ENCODE measurements at places on chromosomes 2 and 18. TPM values are rescaled to one million over a fixed set of nuclear protein-coding genes. Genes with fewer than 3 reads are reported as not detected.

ACOXL gene
- 0.43 TPM for polyA plus RNA-seq

KLHL29 gene
- 15.0 TPM for polyA plus RNA-seq

ACTG2 gene
- polyA plus RNA-seq: 0.40 TPM

SMYD5 gene
- 34.1 TPM for polyA plus RNA-seq

CLEC4F gene
- 0.06 TPM for polyA plus RNA-seq

LBX2 gene
- polyA plus RNA-seq: 3.1 TPM

DNA sequence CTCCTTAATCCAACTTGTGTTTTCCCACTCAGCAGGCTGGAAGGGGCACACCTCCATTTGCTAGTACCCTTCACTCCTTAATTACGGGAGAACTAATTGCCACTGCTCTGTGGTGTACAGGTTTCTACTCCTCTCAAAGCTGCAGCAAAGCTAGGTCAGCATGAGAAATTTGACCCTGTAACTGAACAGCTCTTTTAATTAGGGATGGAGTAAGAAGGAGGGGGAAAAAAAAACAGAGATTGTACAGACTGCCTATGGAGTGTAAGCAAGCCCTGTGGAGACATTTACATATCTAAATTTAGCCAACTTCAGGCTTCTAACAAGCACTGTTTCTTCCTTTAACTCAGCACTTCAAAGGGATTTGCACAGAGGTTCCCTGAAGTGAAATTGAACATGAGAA, 629.7 kb upstream of the SETBP1 start:
- peak; percentile 8 for DNase-seq

DNA sequence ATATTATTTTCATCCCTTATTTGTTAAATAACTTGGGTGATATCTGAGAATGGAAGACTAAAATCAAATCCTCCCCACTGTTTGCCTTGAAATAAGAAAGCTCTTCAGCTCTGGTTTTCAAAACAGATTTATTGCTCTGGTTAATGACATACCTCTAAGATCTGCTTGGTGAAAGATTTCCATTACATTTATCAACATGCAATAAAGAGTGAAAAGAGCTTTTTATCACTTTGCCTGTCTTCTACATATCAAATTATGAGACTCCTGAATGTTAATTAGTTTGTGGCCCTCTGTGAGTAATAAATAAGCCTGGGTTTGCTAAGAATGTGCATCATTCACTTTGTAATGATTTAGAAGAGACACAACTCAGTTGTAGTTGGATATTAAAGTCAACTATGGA, 115.7 kb downstream of the PRKRA start:
- DNase-seq: no peak

- no peak for DNase-seq
Measured at GRCh38 chr2:21466341-21466927, 342.7 kb downstream of the TDRD15 start.

DNA sequence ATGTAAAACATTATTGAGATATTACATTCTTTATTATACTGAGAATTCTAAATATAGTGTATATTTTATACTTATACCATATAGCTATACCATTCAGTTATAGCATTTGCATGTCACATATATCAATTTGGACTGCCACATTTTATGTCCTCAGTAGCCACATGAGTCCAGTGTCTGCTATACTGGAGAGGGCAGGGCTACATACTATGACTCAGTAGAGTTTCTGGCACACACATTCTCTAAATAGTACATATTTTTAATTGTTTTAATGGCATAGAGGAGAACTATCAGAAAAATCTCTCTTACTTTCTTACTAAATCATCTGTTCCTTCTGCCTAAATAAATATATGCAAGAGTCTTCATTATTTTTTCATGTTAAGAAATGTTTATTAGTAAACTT, 55.4 kb upstream of the COL5A2 start:
- no peak for DNase-seq

DNA sequence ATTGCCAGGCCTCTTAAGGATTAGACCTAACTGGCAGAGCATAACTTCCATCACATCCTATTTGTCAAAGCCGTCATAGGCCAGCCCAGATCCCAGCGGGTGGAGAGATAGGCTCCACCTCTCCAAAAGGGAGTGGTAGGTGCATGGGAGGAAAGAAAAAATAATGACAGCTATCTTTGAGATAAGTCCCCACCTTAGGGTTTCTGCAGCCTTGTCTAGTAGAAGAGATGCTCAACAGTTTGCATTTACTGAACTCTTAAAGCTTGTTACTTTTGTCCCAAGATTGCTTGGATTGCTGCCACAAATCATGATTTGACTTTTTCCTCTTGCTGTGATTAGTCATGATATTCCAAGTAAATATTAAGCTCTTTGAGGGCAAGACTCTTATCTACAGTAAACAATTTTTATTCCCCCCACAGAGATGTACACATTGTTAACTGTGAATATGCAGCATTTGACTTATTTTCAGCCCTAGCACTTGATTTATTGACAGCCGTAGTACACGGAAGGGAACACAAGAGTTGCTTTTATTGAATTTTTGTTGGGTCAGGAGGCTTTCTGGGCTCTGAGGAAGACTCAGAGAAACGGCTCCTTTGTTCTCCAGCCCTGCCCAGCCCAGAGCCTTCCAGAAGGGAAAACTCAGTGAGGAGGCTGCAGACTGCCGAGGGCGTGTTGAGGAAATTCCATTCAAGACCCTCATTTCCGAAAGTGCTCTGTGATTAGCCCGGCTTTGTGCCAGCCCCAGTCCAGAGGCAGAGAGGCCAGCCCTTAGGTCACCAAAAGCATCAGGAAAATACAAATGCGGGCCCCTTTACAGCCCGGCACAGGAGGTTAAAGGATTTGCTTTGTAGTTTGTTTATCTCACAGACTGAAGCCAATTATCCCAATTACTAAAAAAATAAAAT, 75.5 kb upstream of the ZNF532 start:
- peak; percentile 76 for DNase-seq

All from left renal cortex interstitium (tissue), 4 donors.